ENCODE measurements at places on chromosomes 7 and 10.

- peak; percentile 42 for DNase-seq
These were observed 119.5 kb downstream of the RNF216 start for GRCh38 chr7:5661942-5662341.

DNA sequence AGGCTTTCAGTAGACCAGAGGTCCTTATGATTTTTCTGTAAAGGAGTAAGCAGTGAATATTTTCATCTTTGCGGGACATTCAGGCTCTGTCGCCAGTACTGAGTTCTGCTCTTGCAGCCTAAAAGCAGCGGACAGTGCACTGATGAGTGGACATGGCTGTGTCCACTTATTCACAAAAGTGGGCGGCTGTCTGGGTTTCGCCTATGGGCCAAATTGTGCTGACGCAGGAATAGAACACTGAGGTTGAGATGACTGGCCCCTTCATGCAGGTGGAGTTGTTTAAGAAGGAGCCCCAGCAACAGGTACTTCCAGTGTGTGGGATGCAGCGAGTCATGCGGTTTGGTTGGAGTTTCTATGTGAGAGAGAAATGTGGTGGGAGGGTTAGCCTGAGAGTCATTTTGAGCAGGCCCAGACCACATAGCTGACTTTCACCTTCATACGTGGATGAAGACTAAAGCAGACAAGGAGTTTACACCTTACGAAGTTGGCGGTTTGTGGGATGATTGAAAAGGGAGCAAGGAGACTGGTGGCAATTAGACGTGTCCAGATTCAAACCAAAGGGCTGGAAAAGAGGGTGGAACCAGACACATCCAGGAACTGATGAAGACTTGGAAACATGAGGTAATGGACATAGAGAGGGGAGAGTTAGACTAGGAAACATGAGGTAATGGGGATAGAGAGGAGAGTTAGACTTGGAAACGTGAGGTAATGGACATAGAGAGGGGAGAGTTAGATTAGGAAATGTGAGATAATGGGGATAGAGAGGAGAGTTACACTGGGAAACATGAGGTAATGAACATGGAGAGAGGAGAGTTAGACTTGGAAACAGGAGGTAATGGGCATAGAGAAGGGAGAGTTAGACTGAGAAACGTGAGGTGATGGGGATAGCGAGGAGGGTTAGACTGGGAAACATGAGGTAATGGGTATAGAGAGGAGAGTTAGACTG lies 38.2 kb downstream of the WDR37 start:
- no peak for DNase-seq

- DNase-seq, result no peak
These were observed 194.1 kb downstream of the EMX2 start for GRCh38 chr10:117736655-117737054.

- no peak for DNase-seq
These were observed 76.1 kb upstream of the PITRM1 start for GRCh38 chr10:3248526-3249306.

GRCh38 chr10:77505431-77506334 lies 131.9 kb downstream of the KCNMA1 start:
- DNase-seq, result no peak

GRCh38 chr10:33093362-33093761 lies 135.3 kb upstream of the ITGB1 start:
- no peak for DNase-seq

GRCh38 chr7:64889686-64890162 lies 13.3 kb upstream of the ZNF273 start:
- DNase-seq, result no peak

GRCh38 chr10:15814565-15814964 lies 45.7 kb downstream of the MINDY3 start:
- no peak for DNase-seq

DNA sequence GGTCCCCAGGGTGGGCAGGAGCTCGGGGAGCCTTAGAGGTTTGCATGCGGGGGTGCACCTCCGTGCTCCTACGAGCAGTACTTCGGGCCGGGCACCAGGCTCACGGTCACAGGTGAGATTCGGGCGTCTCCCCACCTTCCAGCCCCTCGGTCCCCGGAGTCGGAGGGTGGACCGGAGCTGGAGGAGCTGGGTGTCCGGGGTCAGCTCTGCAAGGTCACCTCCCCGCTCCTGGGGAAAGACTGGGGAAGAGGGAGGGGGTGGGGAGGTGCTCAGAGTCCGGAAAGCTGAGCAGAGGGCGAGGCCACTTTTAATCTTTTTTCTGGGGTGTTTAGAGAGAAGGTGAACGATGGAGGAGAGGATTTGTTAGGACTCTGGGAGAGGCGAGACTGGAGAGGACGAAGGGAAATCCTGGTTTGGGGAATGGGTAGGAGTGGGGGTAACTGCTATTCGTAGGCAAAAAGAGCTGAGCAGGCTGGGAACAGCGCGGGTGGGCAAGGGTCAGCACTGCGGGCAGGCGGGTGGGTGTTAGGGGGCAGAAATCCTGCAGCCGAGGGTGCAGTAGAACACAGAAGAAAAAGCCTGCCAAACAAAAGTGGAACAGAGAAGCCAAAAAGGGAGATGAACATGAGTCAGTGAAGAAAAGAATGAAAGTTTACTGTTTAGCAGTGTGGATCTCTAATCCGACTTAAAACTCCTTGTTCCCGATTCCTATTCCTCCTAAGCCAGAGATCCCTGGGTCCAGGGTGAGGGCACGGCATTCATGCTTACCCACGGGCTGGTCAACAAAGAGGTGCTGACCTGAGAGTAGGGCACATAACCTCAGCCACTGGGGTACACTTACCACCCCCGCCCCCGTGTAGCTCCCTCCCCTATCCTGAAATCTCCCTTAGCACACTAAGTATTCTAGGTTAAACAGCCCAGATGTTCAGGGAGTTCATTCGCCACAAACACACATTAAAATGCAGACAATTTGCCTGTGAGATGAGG lies 26.9 kb downstream of the PRSS2 start:
- no peak for DNase-seq

DNA sequence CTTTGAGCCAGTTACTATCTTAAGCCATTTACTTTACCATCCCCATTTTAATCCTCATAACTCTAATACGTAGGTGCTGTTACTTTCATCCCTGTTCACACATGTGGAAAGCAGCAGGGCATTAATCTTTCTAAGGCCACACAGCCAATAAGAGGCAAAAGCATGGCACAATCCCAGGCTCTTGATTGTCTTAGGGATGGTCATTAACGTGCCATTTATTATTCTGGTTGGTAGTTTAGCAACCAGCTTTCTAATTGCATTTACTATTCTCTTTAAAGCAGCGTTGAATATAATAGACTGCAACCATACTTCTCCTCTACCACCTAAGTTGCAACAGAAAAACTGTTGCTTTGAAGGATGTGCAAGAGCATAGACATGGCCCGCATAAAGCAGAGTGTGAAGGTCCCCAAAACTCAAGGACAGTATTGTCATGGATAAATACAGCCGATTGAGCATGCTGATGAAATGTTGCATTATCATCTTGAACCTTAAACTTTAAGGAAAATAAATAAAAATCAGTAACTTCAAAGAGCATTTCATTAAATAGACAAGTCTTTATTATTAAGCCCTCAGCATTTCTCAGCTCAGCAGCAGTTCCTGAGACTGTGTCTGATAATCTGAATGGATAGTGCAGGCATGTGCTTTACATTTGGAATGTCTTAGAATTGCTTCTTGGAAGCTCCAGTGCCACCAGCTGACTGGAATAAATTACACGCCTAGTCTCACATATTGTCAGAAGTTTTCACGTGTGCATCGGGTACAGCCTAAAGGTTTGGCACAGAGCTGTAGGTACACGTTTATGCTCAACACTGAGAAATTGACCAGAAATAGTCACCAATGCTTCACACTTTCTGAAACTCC lies 467.1 kb downstream of the SDK1 start:
- no peak for DNase-seq

DNA sequence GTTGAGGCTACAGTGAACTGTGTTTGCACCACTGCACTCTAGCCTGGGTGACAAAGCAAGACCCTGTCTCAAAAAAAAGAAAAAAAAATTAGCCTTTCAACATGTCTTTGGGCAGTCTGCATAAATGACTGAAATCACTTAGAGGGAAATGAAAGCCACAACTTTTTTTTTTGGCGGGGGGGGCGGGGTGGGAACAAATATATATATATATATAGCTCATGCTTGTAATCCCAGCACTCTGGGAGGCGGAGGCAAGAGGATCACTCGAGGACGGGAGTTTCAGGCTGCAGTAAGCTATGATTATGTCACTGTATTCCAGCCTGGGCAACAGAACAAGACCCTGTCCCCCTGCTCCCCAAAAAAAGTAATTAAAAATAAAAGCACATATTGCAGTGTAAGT lies 23.4 kb upstream of the MICU1 start:
- DNase-seq, result no peak

- no peak for DNase-seq
These were observed 103.1 kb downstream of the GSAP start for GRCh38 chr7:77313085-77313484.

GRCh38 chr10:125037145-125037877 lies 95.4 kb downstream of the ZRANB1 start:
- no peak for DNase-seq

GRCh38 chr7:106485031-106485551 lies 175.9 kb downstream of the CCDC71L start:
- no peak for DNase-seq

GRCh38 chr7:125256446-125256845 lies 326.8 kb upstream of the POT1 start:
- no peak for DNase-seq

- DNase-seq, result no peak
These were observed 58.3 kb downstream of the CFAP46 start for GRCh38 chr10:132884041-132884440.

DNA sequence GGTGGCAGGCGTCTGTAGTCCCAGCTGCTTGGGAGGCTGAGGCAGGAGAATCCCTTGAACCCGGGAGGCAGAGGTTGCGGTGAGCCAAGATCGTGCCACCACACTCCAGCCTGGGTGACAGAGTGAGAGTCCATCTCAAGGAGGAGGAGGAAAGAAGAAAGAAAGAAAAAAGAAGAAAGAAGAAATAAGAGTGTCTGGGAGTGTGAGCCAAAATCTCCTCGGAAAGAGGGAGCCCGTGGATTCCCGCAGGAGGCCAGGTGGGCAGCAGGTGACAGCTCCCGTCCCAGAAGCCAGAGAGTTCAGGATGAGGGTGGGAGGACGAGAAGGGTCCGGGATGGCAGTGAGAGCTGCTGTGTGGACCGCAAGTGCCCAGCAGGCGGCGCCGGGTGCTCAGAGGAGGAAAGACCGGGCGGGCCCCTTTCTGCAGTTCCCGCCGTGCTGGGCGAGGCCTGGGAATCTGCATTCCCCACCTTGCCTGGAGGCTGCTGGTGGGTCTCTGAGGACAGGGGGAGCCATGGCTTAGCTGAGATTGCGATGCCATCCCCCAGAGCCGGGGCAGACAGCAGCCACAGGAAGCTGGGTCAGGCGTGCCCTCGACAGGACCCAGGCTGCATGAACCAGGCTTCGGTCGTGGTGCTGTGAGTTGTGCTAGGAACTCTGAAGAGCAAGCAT lies 17.1 kb upstream of the AMZ1 start:
- peak; percentile 43 for DNase-seq

GRCh38 chr10:20870834-20871233 lies 26.3 kb downstream of the NEBL start:
- no peak for DNase-seq

DNA sequence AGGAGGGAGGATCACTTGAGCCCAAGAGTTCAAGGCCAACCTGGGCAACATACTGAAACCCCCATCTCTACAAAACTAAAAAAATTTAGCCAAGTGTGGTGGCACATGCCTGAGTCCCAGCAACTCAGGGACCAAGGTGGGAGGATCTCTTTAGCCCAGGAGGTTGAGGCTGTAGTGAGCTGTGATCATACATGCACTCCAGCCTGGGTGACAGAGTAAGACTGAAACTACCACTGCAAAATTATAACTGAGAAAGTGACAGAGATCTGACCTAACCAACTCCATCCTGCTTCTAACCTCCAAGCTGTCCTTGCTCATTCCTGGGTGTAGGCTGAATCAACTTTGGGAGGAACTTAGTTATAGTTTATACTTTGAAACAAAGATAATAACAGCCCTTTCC lies 59.4 kb downstream of the HTR7 start:
- DNase-seq, result no peak

DNA sequence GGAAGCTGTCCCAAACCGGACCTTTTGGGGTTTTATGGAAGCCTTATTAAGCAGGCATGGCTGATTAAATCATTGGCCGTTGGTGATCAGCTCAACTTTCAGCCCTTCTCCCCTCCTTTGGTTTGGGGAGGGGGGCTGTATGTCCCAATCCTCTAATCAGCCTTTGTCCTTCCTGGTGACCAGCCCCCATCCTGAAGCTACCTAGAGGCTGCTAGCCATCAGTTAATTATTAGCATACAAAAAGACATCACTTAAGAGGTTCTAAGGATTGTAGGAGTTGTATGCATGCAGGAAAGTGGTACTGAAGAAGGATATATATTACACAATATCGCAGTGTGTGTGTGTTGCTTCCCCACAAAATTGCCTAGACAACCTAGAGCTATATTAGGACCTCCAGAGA lies 553.3 kb upstream of the FZD8 start:
- no peak for DNase-seq

GRCh38 chr7:41039386-41039953 lies 663.4 kb downstream of the INHBA start:
- DNase-seq, result no peak

DNA sequence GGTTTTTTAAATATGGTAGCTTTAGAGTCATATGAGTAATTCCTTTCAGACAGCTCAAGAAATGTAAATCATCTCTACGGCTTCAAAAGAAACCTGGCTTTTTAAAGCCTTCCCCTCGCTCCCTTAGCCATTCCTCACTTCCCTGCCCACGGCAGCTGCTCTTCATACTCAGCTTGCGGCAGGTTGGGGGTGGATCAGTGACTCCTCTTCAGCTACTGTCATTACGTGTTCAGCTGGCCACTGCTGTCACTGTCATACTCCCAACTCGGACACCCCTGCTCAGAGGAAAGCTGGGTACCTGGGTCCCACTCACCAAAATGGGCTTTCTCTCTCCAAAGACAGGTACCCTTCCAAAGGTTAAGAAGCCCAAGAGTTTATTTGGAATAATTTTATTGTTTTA lies 6.6 kb downstream of the YWHAG start:
- no peak for DNase-seq

- DNase-seq, result no peak
These were observed 25.5 kb downstream of the RNLS start for GRCh38 chr10:88557658-88558057.

DNA sequence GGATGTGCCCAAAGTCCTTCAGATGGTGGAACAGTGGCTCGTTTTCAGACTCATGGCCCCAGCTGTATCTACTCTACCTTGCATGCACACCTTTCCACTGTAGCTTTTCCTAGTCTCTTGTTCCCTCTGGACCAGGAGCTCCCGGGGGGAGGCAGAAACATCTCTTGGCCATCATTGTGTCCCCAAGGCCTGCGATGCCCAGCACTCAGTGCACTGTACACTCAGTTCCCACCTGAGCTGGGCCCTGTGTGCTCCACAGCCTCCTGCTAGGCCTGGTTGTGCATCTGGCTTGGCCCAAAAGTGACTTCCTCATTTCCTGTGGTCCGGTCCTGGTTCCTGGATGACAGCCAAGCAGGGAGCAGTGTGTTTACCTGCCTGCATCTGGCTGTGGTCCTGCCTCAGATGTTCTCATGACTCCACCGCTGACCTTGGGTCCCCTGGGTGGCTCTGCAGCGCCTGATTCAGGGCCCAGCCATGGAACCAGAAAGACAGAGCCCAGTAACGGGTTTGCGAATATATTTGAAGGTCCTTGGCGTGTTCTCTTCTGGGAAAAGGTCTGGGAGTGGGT lies 9.9 kb upstream of the DOCK1 start:
- no peak for DNase-seq
